ENCODE measurements at places on chromosomes 7 and 10. TPM values are rescaled to one million over a fixed set of nuclear protein-coding genes. Genes with fewer than 3 reads are reported as not detected.

- peak; percentile 32 for DNase-seq
Observed at GRCh38 chr7:123022576-123022975, 27.1 kb upstream of the TAS2R16 start.

DNA sequence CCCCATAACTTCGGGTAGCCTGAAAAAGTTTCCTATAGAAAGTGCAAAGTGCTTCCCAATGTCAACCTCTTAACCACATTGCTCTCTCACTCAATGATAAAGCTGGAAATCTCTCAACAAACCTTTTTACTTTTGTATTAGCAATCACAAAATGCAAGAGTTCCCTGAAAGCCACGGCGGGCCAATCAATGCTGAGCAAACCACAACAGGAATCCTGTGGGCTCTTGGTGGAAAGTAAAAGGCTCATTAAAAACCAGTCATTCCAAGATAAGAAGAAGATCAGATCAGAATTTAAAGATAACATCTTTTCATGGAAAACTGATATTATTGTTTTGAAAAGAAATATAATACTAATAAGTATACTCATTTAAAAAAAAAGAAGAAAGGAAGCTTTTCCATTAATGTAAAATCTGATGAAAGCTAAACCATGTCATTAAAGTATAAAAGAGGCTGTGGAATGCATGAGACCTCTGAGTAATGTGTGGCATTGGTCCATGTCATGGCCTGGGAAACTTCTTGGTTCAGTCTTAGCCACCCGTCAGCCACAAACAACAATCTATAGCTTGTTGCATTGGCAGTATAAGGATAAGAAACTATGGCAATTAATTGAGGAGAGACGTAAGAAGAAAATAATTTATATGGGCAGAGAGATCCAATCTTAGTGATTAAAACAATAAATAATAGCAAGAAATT is 1066.1 kb upstream of the SORCS1 start:
- peak; percentile 16 for DNase-seq

ASZ1 gene
- total RNA-seq = not detected

GRCh38 chr10:133444342-133445267 is 9.1 kb upstream of the SCART1 start:
- no peak for DNase-seq

DNA sequence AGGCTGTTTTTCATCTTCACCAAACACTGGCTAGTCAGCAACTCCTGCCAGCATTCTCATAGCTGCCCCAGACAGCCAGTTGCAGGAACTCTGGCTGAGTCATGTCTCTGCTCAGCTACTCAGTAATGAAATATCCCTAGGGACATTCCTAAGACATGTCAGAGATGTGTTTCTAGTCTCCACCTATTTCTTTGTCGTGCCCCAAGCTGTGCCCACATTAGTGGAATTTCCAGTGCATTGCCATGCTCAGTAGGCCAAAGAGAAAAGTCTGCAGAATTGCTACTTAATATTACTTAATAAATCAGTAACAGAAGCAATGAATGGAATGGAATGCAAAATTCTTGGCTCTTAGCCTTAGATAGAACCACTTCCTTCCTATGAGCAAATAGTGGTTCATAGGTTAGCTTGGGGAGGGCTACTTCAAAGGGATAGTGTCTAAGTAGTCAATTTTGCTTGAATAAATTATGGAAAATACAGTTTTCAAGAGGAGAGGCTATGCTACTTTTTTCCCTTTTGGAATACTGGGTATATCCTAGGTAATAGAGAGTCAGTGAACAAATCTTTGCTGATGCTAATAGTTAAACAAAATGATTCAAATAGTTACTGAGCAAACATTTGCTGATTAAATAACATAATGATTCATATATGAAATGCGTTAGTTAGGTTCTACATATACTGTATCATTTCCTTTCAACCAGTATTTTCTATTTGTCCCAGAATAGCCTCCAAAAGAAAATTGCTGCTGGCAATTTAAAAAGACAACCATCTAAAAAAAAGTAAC is 23.6 kb upstream of the SEMA3C start:
- DNase-seq = peak; percentile 98

- no peak for DNase-seq
Observed at GRCh38 chr10:124249812-124250432, 156.5 kb upstream of the CHST15 start.

GRCh38 chr7:36916116-36916515 is 191.8 kb upstream of the AOAH start:
- no peak for DNase-seq

AGFG2 gene
- 6.2 TPM for total RNA-seq

- no peak for DNase-seq
Observed at GRCh38 chr7:152513861-152514770, 78.3 kb upstream of the KMT2C start.

PAPOLB gene
- not detected for total RNA-seq

DNA sequence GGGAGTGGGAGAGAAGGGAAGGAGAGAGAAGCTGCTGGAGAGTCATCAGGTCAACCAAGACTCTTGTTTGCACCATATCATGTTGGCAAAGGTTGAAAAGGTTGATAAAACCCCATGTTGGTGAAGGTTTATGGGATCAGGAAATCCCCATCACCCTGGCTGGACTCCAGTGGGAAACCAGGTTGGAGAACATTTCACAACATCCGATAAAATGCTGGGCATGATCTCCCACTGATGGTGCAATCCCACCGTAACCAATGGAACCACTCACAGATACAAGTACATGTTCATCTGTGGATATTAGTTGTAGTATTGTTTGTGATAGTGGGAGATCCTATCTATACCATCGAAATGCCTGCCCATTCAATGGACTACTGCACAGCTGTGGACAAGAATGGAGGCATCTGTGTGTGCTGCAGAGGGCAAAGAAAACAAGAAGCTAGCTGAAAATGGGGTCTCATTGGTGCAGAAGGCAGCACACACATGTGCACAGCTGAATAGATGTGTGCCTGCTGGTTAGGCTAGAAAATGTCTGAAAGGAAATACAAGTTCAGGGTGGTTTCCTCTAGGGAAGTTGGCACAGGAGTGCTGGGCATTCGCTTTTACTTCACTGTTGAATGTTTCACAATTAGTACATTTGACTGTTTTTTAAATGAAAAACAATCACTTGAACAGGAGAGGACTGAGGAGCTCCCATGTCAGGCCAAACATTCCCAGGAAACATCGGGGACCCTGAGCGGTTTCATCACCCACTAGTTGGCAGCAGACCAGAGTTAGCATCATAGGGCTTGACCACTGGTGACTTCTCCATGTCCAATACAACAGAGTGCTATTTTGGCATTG is 80.4 kb upstream of the MGMT start:
- DNase-seq = no peak

DNA sequence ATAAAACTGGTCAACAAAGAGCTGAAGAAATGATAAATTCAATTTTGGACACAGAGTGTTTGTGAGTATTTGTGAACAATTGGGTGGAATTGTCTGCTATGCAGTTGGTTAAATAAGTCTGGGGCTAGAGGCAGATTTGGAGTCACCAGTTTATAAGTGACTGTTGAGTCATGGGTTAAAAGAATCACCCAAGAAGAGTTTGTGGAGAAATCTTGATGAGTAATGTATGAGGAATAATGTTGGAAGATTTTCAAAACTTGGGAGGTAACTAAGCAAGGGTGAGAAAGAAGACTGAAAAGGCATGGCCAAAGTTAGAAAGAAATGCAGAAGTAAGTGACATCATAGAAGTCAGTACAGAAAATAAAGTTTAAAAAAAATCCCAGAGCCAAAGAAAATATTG is 750.7 kb downstream of the MAGI2 start:
- DNase-seq = peak; percentile 98

DNA sequence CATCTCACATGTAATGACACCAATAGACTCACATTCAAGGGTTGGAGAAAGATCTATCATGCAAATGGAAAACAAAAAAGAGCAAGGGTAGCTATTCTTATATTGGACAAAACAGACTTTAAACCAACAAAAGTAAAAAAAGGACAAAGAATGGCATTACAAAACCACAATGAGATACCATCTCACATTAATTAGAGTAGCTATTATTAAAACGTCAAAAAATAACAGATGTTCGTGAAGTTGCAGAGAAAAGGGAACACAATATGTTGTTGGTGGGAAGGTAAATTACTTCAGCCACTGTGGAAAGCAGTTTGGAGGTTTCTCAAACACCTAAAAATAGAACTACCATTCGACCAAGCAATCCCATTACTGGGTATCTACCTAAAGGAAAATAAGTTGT is 197.0 kb downstream of the SNX13 start:
- DNase-seq = no peak

DNA sequence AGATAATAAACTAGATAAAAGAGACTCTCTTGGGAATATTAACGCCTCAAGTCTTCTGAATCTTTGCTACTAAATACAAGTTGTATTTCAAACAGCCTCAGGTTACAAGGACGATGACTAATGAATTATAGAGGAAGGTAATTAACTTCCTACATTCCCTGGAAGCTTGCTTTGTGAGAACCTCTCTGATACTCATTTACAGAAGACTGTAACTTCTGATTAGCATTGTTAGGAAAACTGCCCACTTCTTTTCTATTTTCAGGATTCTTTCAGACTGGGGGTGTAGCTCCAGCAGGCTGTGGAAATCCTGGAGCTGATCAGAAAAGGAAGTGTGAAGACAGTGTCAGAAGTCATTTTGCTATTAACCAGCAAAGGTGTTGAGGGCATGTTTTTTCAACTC is 316.7 kb upstream of the NPSR1 start:
- peak; percentile 68 for DNase-seq

DNA sequence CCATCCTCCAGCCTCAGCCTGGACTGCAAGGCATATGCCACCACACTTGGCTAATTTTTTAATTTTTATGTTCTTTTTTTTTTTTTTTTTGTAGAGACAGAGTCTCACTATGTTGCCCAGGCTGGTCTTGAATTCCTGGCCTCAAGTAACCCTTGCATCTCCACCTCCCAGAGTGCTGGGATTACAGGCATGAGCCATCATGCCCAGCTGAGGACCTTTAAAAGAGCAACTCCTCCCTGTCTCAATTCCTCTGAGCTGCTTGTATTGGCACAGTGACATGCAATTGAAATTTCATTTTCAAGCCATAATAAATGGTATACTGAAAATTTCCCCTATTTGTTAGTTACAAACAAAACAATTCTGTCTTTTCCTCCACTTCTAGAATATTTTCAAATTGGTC is 19.5 kb downstream of the DNAJB9 start:
- no peak for DNase-seq

CCDC172 gene
- total RNA-seq = not detected

MYPN gene
- 0.11 TPM for total RNA-seq

SAMD9 gene
- total RNA-seq = 64.4 TPM

GRCh38 chr7:25025218-25025671 is 45.3 kb upstream of the OSBPL3 start:
- DNase-seq = peak; percentile 93

MRC1 gene
- 0.05 TPM for total RNA-seq

GRCh38 chr7:45456747-45457524 is 117.2 kb upstream of the ADCY1 start:
- DNase-seq = peak; percentile 92

- peak; percentile 14 for DNase-seq
Observed at GRCh38 chr10:75544386-75544785, 113.0 kb downstream of the LRMDA start.

- DNase-seq = peak; percentile 66
Observed at GRCh38 chr10:7119325-7120015, 291.4 kb downstream of the SFMBT2 start.

- DNase-seq = no peak
Observed at GRCh38 chr10:1569208-1569607, 168.1 kb downstream of the ADARB2 start.

AGAP9 gene
- 6.5 TPM for total RNA-seq

- DNase-seq = no peak
Observed at GRCh38 chr10:60732198-60732806, 46.0 kb upstream of the CDK1 start.

DNA sequence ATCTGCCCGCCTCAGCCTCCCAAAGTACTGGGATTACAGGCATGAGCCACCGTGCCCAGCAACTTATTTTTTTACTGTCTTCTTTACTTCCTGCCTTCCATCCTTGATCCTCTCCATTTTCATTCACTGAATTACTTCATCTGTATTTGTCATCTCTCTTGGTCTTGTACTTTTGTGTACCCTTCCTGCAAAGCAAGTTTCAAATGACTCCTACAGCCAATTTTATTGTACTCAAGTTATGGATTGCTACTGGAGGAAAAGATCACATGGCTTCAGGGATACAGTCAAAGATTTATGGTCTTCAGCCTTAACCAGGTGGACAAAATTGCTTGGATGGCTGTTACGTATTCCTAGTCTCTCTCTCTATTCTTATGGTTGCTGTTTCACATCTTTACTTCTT is 22.6 kb downstream of the SEPTIN7 start:
- no peak for DNase-seq

GRCh38 chr10:130345728-130346127 is 209.5 kb downstream of the GLRX3 start:
- DNase-seq = no peak

NPTX2 gene
- 2.4 TPM for total RNA-seq

DNA sequence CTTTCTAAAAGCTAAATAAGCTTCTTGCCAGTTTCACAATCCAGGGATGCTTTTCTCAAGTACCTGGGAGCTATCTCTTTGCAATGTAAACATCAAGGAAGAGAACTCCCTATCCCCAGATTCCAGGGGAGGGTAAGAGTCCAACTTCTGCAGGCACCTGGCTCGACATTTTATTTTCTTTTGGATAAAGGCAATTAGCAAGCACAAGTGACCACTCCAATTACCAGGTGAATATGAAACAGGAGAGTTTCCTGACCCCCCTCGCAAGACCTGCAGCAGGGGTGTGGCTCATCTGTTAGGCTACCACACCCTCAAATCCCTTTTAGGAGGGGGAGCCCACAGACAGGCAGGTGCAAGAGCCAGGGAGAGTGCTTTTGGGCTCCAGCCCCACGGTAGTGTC is 28.6 kb upstream of the LANCL2 start:
- no peak for DNase-seq

GRCh38 chr10:50624866-50625501 is 1.2 kb upstream of the SGMS1 start:
- peak; percentile 53 for DNase-seq

- peak; percentile 52 for DNase-seq
Observed at GRCh38 chr7:111138193-111138569, 47.3 kb downstream of the LRRN3 start.

HOXA9 gene
- total RNA-seq = not detected

All from astrocyte (in vitro differentiated cells and primary cell).